ENCODE measurements at places on chromosomes 3 and 15.

DNA sequence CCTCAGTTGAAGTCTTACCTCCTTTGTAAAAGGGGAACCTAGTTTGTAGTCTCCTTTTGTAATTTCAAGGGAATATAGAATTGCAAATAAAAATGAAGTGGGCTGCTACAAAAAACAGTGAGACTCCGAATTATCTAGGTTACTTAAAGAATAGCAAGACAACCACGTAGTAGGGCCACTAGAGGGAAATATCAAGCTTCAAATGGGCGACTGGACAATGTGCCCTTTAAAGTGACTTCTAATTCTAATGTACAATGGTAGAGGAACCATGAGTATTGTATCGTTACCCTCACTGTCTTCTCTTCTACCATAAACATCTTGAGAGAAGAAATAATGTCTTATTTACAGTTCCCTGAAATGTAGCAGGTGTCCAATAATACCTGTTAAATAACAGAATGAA, 56.3 kb downstream of the TP63 start:
- DNase-seq, result no peak

- DNase-seq, result no peak
These were observed 15.6 kb downstream of the CHST2 start for GRCh38 chr3:143135150-143135549.

DNA sequence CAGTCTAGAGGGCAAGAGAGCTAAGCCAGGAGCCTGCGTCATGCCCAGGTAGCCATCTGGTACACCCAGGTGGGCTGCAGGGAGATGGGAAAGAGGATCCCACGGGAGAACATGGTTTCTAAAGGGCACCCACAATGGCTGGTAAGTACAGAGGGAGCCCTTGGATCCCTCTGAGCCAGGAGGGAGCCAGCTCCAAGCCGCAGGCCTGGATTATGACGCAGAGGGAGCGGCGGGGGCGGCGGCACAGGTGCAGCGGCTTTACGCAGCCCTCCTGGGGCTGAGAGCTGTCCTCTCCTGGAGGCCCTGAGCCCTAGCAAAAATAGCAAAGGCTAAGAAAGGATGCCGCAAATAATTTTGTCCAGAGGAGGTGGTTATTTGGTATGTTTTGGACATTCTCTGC, 2.8 kb downstream of the CAV3 start:
- no peak for DNase-seq

DNA sequence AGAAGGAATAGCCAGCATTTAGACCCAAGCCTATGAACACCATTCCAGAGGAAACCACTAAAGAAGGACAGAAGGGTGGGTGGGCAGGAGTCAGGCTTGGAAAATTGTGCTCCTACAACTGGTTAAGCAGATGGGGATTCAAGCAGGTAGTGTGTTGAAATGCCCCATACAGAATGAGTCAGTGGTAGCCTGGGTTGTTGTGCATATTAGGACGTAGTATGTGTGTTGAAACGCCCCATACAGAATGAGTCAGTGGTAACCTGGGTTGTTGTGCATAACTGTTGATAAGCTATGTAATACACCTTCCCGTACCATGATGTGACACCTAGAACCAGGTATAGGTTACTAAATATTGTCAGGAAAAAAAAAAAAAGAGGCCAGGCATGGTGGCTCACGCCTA, 34.0 kb downstream of the MINDY4B start:
- DNase-seq, result no peak

DNA sequence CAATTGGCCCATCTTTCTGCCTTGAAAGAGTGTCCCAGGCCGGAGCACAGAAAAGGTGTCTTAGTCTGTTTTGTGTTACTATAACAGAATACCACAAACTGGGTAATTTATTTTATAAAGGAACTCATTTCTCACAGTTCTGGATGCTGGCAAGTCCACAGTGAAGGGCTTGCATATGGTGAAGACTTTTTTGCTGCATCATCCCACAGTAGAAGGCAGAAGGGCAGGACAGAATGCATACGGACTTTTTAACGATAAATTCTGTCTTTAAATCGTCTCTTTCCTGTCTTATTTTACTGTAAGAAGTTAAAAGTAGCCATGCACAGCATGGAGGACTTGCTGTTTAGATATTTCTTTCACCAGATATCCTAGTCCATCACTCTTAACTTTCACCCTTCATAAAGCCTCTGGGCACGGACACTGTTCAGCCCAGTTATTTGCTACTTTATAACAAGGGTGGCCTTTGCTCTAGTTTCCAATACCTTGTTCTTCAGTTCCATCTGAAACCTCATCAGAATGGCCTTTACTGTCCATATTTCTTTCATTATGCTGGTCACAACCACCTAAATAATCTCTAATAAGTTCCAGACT, 10.3 kb upstream of the EIF1B start:
- DNase-seq, result no peak

DNA sequence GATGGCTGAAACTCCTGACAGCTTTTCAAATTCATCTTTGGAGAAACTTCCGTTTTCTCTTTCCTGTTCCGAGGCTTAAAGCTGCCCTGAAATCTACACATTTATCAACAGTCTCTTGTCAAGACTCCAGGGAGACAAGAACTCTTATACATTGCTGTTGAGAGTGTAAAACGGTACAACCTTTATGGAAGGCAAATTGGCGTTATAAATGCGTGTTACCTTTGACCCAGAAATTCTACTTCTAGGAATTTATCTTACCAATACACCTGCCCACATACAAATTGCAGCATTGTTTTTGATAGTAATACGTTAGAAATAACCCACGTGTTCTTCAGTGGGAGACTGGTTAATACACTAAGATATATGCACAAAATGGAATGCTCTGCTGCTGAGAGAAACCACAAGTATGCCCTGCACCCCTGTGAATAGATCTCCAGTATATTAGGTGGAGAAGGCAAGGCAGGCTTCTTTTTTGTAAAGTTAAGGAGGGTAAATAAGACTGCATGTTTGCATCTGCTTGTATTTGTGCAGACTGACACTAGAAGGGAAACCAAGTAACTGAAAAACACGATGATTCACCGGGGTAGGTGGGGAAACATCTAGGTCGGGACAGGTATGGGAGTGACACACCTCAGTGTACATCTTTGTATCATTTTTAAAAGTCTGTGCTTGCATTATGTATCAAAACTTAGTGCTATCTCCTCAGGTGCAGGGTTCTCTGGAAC, 97.5 kb downstream of the IGF1R start:
- no peak for DNase-seq

- no peak for DNase-seq
These were observed 37.8 kb downstream of the MITF start for GRCh38 chr3:69776920-69777581.

- no peak for DNase-seq
These were observed 87.3 kb upstream of the SNRK start for GRCh38 chr3:43198791-43199644.

- DNase-seq, result no peak
These were observed 20.7 kb upstream of the SLC28A1 start for GRCh38 chr15:84863565-84864443.

DNA sequence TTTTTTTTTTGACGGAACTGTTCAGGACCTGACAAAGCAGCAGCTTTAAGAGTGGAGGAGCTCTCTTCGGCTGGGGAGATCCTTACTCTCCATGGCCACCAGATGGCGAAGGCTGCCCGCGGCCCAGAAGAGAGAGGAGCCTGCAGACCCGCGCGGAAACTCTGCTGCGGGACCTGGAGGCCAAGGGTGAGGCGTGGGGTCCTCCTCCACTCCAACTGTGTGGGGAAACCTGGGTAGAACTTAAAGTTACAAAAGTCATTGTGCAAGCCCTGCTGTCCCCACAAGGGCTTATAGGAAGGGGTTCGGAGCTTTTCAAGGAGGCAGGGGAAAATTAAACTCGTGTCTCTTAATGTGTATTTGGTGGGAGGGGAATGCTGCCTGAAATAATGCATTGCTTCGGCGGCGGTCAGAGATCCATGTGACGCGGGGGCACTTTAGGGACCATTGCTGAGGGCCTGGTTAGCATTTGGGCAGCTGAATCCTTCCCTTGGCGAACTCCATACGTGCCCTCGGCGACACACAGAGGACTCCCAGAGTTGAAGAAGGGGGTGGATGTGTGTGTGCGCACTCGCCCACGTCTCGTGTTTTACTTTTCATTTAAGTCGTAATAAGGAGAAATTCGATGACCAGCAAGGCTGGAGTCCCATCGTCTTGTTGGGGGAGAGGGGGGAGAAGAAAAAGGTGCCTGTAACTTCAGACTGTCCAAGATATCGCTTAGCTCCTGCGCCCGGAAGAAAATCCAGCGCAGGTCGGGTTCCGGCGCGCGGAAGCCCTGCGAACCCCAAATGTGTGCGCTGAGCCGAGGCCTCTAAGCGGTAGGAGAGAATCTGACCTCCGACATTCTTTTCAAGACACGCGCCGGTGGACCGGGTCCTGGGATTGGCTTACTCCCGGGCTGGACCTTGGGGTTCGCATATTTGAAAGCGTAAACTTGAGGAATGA, 9.7 kb downstream of the EOMES start:
- peak; percentile 72 for DNase-seq

- DNase-seq, result no peak
These were observed 87.7 kb downstream of the KCNAB1 start for GRCh38 chr3:156207802-156208685.

DNA sequence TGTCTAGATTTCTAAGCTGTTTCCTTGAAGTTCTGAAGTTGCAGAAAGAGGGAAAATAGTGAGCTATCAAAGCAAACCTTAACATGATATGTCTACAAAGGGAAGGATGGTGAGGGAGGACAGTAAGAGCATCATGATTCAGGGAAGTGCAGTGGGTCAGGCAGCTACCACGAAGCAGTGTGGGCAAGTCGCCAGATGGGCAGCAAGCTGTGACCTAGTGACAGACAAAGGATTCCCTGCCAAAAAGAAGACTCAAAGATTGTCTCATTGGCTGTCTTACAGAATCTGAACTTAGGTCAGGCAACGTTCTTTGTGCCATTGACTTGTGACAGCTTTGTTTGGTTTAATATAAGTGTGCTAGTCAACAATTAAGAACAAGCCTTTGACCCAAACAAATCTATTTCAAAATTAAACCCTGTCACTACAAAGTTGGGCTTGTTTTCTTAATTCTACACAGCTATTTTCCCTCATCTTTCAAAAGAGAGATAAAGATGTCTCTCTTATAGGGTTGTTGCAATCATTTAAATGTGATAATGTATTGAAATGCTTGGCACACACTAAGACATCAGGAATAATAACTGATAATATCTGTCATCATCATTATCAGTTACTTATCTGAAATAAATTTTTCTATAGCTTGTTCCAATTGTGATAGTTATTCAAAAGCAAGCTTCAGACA, 153.3 kb downstream of the ECT2 start:
- no peak for DNase-seq

DNA sequence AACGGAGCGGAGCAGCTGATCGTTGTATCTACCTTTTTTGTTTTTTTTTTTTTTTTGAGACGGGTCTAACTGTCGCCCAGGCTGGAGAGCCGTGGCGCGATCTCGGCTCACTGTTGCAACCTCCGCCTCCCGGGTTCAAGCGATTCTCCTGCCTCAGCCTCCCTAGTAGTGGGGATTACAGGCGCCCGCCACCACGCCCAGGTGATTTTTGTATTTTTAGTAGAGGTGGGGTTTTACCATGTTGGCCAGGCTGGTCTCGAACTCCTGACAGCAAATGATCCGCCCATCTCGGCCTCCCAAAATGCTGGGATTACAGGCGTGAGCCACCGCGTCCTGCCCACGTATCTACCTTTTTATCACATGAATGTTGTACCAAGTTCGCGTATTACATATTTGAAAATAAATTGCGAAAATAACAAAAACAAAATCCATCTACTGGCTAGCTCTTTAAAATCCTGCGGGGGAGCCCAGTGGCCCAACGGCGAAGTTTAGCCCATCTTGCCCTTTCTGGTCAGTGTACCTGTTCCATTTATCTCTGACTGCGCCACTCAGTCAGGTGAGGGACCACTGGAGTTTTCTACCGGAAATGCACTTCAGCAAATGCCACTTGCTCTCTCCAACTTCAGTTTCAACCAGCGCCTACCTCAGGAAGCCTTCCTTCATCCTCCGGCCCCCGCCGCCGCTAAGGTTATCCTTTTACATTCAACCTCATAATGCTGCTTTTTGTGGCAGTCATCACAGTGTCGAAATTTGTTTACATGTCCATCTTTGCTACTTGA, 1.2 kb upstream of the EIF3J start:
- peak; percentile 11 for DNase-seq

DNA sequence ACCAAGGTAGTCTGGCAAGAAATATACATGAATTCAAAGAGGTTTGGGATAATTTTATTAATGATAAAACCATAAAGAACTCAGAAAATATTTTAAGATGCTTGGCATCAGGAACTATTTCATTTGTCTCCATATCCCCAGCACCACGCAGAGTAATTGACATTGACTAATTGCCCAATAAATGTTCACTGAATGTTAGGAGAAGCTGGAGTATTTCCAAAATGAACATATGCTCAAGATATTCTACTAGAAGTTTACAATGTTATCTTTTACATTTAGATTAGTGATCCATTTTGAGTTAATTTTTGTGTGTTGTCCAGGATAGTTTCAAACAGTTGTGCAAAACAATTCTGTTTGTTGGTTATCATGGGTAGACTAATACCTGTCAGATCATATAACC, 298.8 kb upstream of the CTDSPL start:
- no peak for DNase-seq

DNA sequence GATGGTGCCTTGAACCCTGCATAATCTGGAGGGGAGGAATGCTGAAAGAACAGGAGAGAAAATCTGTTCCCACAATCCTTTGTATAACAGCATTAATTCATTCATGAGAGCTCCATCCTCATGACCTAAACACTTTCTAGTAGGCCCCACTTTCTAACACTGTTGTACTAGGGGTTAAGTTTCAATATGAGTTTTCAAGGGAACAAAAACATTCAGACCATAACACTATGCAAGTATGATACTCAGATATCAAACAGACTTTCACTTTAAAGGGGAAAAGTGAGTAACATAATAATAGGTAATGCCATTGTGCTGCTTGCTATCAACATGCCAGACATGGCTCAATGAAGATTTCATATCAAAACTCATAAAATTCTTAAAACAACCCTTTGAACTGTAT, 32.4 kb upstream of the PLSCR2 start:
- peak; percentile 15 for DNase-seq

DNA sequence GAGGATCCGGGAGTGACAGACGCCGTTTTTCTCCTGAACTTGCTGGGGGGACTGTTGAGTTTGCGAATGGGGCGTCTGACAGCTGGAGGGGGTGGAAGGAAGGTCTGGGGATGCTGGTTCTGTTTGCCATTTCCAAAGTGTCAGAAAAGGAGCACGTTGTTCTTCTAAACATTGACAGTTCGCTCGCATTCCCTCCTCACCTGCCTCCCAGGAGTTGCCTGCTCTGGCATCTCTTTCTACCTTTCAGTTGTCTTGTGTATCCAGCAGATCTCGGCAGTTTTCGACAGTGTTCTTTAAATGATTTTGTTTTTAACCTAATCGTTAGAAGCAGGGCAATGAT, 829 bp downstream of the SELENOT start:
- DNase-seq, result no peak

DNA sequence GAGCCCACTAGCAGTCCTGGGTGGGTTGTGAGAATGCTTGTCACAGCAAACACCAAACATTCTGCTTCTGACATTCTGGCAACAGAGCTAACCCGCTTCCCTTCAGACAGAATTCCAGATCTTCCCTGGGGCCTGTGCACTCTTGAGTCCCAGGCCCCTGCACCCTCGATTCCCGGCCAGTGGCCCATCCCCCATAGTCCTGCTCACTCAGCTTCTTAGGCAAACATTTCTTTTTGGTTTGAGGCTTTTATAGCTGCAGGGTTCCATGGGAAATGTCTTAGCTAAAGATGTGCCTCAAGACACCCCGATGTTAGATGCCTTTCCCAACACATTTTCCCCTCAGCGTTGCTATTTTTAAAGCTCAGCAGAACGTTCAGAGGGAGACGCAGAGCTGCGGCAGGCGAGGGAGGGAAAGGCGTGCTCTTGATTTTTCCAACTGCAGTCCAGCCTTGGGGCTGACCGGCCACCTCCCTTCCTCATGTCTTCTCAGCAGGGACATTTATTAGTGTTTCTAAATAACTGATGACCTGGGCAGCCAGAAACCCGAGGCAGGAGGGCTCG, 35.2 kb downstream of the ABTB1 start:
- no peak for DNase-seq

All from GM06990 (cell line).